AG10803 (cell line): ENCODE measurements at places on chromosomes 1 and 21.

- DNase-seq = no peak
These were observed 200.0 kb downstream of the TTLL7 start for GRCh38 chr1:83798965-83799364.

DNA sequence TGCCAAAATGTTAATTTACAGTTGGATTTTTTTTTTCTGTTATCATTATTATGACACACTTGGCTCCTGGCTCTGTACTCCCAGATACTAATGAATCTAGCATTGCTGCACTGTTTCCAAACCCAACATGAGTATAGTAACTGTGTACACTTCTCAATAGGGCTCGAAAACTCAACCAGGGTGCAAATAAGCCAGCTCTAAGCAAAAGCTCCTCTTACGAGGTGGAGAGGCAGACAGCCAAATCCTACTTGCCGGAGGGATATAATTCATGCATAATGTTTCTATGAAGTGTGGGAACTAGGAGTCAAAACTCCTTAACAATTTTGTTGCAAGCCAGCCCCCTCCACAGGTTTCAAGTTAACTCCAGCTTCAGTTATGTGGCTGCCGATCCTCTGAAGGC lies 510.4 kb upstream of the ZP4 start:
- no peak for DNase-seq

- DNase-seq = no peak
These were observed 45.3 kb downstream of the KANK4 start for GRCh38 chr1:62273953-62274352.

GRCh38 chr1:2447276-2448097 lies 28.6 kb upstream of the PLCH2 start:
- no peak for DNase-seq

- peak; percentile 77 for DNase-seq
These were observed 685 bp downstream of the UBAP2L start for GRCh38 chr1:154221278-154222001.

GRCh38 chr1:83086346-83086745 lies 912.6 kb downstream of the TTLL7 start:
- no peak for DNase-seq

DNA sequence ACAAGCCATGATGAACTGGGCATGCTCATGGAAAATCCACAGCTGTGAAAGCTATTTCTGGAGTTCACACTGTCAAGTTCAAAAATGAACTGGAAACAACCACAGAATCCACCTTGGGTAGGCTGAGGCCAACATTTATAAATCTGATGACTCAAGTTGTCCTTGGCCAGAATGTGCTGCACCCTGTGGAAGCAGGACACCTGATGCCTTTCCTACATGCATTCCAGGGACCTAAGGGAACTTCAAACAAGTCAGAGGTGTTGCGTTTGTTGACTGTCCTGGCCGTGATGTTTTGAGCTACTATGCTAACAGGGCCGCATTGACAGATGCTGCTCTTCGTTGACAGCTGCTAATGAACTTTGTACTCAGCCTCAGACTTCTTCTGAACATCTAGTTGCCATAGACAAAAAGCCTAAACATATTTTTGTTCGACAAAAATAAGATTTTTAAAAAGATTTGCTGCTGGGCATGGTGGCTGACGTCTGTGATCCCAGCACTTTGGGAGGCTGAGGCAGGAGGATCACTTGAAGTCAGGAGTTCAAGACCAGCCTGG lies 127.9 kb upstream of the SLC45A1 start:
- DNase-seq = peak; percentile 30

- peak; percentile 76 for DNase-seq
These were observed 1.1 kb downstream of the AKT3 start for GRCh38 chr1:243848858-243849420.

DNA sequence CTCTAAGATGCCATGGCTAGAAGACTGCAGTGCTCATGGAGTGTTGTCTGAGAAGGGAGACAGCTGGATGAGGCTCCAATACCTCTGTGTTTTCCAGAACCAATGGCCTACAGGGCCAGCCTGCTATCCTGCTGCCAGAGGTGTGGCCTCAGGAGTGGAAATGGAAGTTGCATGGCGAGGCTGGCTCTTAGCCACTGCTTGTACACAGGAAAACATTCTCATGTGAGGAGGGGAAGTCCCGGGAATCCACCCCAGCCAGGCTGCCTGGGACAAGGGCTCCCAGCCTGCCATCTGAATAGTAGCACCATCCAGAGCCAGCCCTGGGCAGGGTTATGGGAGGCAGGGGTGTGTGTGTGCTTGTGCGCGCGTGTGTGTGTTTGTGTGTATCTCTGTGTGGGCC lies 56.5 kb downstream of the SDC3 start:
- DNase-seq = peak; percentile 41

DNA sequence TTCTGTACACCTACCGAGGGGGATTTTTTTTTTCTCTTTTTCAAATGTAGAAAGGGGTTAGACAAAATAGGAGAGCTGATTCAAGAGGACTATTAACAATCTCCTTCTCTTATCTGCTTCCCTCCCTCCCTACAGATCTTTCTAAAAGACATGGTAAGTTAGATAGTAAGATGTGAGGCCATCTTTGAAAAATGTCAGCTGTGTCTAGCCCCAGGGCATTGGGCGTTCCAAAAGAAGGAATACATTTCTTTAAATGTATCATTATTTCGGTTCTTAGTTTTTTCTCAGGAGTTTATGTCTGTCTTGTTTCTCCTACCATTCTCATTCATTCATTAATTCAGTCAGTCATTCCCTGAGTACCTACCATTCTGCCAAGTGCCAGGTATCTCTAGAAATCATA lies 27.2 kb downstream of the BCL9 start:
- no peak for DNase-seq

GRCh38 chr1:74811436-74812179 lies 78.7 kb downstream of the TYW3 start:
- no peak for DNase-seq

DNA sequence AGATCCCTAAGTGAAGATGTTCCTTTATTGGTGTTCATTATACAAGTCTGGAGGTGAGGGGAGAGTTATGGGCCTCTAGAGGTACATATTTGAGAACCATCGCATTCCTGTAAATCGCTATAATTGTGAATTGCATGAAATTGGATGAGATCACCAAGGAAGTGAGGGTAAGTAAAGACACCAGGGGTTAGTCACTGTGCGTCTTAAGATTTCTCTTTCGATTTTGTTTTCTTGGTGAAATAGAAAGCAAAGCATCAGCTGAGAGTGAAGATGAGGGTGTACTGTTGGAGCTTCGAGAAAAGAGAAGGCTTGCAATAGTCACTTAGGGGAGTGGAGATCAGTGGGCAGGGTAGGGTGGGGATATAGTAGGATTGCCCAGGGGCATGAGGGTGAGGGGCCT lies 82.1 kb downstream of the RAVER2 start:
- no peak for DNase-seq
